ENCODE measurements at places on chromosomes 6 and 20.

- no peak for DNase-seq
Measured at GRCh38 chr6:81169166-81169565, 583.3 kb downstream of the TENT5A start.

DNA sequence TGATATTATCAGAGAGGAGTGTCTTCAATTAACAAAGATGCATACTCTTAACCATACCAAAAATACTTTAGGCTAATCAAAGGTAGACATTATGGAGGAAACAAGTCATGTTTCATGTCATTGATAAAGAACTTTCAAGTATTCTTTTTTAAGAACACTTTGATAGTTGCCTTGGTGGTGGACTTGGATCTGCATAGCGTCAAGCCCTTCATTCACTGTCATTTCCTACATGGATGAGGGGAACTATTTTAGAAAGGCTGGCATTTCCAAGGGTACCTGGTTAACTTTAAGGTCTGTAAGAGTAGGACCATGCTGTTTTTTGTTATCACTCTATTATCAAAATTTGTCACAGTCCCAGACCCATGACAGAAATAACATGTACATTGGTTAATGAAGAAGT is 622.5 kb downstream of the PKHD1 start:
- DNase-seq = no peak

GRCh38 chr6:86285876-86286275 is 643.2 kb upstream of the SYNCRIP start:
- DNase-seq = no peak

- no peak for DNase-seq
Measured at GRCh38 chr6:33324125-33324524, 6.6 kb upstream of the ZBTB22 start.

- DNase-seq = no peak
Measured at GRCh38 chr6:144360401-144360800, 75.3 kb downstream of the UTRN start.

- DNase-seq = no peak
Measured at GRCh38 chr6:5205035-5205507, 55.7 kb downstream of the LYRM4 start.

GRCh38 chr6:102356170-102356569 is 962.7 kb downstream of the GRIK2 start:
- no peak for DNase-seq

- no peak for DNase-seq
Measured at GRCh38 chr6:116191881-116192280, 62.0 kb downstream of the TSPYL4 start.

DNA sequence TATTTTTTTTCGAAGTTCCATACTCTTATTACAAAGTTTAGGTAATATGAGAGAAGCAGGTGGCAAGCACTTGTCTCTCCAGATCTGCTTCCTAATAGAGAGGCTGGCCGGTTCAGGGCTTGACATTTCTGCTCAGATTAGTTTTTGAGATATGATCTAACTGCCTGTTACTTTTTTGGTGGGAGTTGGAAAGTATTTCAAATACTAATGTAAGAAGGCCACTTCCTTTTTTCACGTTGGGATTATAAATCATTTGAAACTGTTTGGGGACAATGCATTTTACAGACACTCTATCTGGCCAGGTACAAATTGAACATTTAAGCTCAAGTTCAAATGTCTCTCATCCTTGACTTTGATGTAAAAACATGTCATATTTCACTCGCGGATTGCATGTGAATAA is 222.1 kb upstream of the SULF2 start:
- DNase-seq = no peak

GRCh38 chr6:3905945-3906845 is 57.0 kb downstream of the FAM50B start:
- DNase-seq = no peak

- DNase-seq = no peak
Measured at GRCh38 chr20:7057611-7058010, 290.1 kb downstream of the BMP2 start.

DNA sequence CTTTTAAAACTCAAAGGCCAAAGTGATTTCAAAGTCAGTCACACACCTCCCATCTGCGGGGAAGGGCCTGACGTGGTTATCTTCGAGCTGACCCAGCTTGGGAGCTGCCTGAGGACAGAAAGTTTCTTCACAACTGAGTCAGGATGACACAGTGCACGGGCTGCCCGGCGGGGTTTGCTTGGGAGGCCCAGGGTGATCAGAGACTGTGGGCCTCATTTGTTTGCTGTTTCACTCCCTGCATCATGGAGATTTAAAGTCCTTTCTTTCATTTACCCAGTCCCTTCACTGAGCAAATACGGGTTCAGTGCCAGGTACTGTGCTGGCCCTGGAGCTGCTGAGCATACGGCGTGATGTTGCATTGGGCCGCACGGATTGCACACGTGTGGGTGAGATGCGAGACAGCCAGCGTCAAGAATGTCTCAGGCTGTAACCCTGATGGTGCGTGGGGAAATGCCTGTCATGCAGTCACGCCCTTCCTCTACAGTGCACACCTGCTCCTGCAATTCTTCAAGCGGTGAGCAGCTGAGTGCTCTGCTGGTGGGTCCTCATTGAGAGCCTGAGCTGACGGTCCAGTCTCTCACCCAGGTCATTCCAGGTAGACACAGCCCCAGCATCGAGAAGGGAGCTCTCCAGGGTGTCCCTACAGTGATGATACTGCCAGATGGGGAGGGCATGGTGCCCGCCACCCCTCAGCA is 82.7 kb upstream of the PMEPA1 start:
- DNase-seq = no peak

GRCh38 chr20:48626226-48626937 is 201.4 kb downstream of the PREX1 start:
- no peak for DNase-seq

DNA sequence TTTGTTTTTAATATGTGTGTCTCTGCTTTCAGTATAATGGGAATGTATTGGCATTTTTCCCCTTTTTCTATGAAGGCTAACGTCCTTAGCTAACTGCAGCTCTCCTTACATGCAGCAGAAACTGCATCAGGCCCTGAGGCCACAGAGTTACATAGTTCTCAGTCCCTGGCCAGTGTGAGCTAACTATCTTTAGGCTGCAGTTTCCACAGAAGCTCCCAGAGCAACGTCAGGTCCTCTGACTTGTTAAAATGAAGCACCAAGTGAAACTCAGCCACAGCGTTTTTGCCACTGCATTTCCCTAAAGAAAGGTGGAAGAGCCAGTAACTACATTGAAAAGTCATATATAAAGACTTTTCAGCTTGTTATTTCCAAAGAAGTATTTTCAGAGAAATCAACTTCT is 244.7 kb downstream of the CBLN4 start:
- no peak for DNase-seq

DNA sequence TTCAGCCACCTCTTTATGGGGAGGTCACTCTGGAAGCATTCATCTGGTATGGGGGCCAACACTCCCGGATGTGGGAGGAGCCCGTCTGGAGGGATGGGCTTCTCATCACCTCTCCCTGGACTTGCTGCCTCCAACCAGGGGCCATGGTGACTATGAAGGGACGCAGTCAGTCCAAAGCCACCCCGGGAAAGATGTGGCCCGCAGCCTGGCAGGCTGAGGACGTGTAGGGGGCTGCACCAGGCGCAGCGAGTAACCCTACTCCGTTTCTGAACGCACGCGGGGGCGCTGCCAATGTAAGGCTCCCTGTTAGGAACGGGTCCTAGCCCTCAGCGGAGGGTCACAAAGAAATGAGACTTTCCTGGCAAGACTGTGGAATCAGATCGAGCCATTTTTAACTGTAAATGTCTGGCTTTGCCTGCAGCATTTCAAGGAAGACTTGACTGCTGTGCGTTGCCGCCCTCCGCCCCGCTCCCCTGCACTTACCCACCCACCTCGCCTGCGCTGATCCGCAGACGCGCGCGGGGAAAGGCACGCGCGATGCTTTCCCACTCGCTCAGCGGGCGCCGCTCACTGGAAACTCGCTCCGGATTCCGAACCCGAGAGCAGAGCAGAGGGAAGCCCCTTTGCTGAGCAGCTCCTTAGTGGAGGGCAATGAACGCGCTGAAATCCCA is 55.1 kb downstream of the IL20RA start:
- no peak for DNase-seq

DNA sequence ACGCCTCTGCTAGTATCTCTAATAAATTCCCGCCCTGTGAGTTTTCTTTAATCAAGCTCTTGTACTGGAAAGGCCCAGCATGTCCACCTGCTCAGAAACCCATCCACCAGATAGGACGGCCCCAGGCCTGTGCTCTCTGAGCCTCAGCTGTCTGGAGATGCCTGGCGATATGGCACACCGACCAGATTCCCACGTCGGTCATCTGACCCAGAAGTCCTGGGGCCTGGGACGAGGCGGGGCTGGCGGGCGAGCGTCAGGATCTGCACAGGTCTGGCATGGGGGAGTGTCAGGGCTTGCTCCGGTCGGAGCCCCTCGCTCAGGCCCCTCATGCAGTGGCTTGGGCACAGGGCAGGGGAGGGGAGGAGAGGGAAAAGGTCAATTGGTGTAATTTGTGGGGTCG is 10.2 kb downstream of the RNASET2 start:
- no peak for DNase-seq

- no peak for DNase-seq
Measured at GRCh38 chr20:9093218-9093957, 24.5 kb downstream of the PLCB4 start.

GRCh38 chr6:39638126-39638822 is 86.9 kb downstream of the KIF6 start:
- DNase-seq = no peak

DNA sequence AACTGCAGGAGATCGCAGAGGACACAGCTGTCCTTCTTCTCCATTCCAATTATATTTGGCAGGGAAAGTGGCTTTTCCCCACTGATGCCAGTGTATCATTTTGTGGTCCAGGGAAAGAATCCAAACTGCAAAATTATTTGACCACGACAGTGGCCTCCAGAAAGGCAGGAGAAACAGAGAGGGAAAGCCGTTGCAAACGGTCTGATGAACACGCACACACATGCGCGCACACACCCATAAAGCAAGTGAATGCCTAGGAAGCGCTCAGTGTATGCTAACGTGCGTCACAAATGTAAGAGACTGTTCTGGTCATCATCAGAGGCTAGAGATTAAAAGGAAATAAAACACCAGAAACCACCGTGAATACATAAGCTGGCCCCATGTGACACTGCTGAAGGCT is 54.0 kb downstream of the NPEPL1 start:
- DNase-seq = no peak

DNA sequence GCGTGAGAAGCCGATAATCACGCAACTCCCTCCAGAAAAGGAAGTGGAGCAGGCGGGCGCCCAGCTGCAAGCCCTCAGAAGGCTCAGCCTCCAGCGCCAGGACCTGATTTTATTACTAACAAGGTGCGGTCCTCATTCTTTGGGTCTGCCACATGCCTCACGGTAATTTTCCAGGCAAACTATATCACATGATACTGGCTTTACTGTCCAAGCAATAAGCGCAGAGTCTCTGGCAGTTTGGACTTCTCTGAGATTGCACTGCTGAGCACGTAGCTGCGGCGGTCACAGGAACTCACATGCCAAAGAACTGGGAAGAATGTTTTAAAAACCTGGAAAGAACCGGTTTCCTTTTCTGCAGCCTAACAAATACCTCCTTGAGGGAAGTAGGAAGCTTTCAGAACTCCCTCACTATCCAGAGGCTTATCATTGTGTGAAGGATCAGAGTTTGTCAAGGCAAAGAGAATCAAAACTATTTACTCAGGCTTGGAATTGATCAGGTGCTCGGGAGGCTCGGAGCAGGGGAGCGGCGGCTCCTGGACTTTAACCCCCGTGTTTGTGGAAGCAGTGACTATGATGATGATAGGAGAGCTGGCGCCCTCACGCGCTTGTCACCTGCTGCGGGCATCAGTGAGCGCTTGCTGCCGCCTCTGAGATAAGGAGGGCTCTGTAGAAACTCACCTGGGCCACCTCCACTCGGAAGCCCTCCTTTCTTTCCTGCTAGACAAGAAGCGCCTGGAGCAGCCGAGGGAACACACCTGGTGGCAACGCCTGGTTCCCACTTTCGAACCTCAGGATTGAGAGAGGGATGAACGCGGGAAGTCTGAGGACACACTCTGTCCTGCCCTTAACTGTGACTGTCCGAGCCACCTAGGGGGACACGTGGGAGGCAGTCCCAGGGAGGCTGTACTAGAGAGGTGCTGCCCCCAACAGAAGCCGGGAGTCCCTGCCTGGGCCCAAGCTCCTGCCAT is 27.2 kb upstream of the SYNJ2 start:
- no peak for DNase-seq

DNA sequence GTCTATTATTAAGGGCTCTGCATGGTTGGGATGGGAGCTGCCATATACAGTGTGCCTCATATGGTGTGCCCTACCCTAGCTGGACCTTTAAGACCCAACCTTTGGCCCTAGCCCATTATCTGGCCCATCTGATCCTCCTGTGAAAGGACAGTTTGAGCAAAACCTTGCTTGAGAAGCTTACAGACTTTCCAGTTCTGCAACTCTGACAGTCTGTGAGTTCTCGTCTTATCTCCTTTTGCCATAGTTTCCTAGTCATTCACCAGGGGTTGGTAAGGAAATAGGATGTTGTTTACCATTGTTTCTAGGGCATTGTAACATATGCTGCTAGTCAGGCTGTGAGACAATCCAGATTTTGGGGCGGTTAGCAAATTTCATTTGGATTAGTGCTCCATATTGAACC is 17.2 kb downstream of the CTNNBL1 start:
- DNase-seq = no peak

- no peak for DNase-seq
Measured at GRCh38 chr20:8320306-8320705, 188.2 kb downstream of the PLCB1 start.

DNA sequence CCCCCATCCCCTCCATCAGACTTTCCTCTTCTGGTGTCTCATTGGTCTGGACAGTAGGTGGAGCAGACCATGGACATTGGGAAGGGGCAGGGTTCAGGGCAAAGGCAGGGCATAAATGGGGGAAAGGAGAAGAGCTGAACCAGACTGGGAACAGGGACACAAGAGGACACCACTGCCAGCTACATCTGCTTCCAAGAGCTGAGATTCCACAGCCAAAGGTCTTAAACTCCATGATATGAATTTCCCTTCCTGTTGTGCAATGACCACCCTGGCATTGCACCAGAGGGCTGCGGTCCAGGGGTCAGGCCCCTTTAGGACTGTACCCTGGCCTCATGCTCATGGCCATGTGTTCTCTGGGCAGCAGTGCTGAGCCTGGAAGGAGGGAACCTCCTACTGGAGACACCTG is 137.9 kb downstream of the MAFB start:
- DNase-seq = no peak

GRCh38 chr6:157246048-157246630 is 77.2 kb downstream of the TMEM242 start:
- no peak for DNase-seq

GRCh38 chr6:112298021-112298745 is 43.8 kb upstream of the LAMA4 start:
- no peak for DNase-seq

- no peak for DNase-seq
Measured at GRCh38 chr6:143158113-143158581, 97.5 kb downstream of the AIG1 start.

GRCh38 chr6:98514796-98515195 is 319.6 kb upstream of the POU3F2 start:
- no peak for DNase-seq

DNA sequence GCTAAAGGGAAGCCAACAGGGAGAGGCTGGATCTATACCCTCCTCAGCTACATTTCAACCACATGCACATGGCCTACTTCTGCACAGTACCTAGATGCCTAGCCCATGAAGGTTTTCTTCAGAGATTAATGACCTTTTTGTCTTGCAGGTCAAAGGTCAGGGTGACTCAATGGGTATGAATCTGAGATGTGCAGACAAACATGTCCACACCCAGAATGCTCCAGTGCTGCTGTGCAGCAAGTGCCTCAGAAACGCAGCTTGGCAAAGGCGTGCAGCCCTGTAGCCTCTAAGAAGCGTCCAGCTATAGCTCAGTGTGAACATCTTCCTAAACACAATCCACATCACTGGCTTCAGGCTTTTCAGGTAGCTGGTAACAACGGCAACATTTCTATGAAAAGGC is 24.4 kb downstream of the MAP1LC3A start:
- DNase-seq = no peak

GRCh38 chr6:82712389-82712788 is 348.8 kb downstream of the TPBG start:
- no peak for DNase-seq

Data from stimulated activated CD4-positive, alpha-beta T cell treated with anti-CD3 and anti-CD28 coated beads, Interleukin-2, amount 100 ng/mL, for 24 hours (primary cell).